ENCODE measurements at places on chromosomes 1 and 21.

GRCh38 chr21:37450445-37450941, 83.9 kb downstream of the DYRK1A start:
- DNase-seq = no peak

DNA sequence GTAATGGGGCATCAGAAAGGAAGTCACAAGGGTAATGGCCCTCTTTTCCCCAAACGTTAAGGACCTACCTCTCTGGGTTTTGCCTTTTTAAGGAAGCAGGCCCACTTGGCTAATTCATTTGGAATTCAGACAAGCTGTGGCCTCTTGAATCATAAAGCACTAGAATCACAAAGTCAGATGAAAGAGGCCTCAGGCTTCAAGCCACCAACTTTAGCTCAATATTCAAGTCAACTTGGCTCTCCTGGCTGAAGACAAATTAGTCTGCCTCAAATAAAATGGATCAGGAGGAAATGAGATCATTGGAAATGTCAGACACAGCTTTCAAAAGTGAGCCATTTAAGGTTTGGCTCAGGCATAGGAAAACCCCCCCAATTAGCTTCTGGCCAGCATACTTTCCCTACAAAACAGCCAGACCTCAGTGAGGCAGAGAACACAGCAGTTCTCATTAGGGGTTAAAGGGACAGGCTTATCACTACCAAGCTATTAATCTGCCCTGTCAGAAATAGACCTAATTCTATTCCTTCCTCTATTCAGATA, 34.3 kb downstream of the SLC35D1 start:
- no peak for DNase-seq

DNA sequence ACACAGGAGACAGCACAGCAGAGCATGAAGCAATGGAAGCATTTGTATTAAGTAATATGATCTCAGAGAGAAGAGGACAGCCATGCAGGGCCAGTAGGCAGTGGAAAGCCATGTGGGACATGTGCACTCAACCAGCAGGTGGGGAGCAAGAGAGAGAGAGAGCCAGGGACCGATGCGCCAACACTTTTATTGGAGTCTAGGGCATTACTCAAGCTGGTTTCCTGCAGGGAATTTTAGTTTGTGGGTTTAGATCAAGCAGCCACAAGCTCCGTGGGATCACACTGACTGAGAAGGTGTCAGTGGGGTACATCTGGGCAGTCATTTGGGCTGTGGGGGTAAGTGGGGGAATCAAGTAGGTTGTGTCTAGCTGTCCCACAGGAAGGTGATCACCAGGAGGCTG, 137.1 kb downstream of the PCBP3 start:
- no peak for DNase-seq

GRCh38 chr1:41558761-41559171, 74.3 kb upstream of the EDN2 start:
- no peak for DNase-seq

DNA sequence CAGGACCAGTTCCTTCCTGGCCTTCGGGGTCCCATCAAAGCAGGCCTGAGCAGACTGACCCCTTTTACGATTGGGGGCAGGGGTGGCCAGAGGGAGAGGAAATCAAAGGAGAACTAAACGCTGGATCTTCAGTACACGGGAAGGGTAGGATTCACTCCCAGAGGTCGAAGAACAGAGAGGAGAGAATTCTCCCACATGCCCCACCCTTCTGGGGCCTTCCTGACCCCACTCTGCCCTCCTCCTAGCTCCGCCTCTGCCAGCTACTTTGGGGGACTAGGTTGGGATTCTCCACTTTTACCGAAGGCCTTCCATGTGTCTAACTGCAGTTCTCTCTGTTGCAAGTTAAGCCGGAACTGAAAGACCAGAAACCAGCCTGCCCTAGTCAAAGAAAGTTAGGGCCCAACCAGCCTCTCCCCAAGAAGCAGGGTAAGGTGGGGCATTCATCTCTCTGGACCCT, 654 bp upstream of the ARHGEF2 start:
- DNase-seq = no peak

- no peak for DNase-seq
Observed at GRCh38 chr21:22421416-22422180, 1423.4 kb downstream of the NCAM2 start.

DNA sequence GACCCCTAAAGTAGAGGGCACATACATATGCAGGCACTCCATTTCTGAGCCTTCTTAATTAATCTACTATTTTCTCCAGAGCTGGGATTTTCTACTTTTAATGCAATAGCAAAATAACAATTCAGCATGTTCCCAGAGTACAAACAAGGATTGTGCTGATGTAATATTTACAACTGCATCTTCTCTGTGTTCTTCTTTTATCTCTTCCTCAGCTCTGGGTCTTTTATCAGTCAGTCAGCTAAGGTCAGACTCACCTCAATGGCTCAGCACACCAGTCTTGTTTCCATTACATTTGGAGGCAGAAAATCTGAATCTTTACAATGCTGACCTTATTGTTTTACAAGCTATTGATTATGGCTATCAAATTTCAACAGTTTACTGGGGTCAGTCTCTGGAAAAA, 323.3 kb upstream of the NR5A2 start:
- DNase-seq = no peak

GRCh38 chr1:119293797-119294196, 74.8 kb upstream of the HAO2 start:
- no peak for DNase-seq

GRCh38 chr1:224622831-224623230, 6.7 kb downstream of the CNIH3 start:
- DNase-seq = no peak

DNA sequence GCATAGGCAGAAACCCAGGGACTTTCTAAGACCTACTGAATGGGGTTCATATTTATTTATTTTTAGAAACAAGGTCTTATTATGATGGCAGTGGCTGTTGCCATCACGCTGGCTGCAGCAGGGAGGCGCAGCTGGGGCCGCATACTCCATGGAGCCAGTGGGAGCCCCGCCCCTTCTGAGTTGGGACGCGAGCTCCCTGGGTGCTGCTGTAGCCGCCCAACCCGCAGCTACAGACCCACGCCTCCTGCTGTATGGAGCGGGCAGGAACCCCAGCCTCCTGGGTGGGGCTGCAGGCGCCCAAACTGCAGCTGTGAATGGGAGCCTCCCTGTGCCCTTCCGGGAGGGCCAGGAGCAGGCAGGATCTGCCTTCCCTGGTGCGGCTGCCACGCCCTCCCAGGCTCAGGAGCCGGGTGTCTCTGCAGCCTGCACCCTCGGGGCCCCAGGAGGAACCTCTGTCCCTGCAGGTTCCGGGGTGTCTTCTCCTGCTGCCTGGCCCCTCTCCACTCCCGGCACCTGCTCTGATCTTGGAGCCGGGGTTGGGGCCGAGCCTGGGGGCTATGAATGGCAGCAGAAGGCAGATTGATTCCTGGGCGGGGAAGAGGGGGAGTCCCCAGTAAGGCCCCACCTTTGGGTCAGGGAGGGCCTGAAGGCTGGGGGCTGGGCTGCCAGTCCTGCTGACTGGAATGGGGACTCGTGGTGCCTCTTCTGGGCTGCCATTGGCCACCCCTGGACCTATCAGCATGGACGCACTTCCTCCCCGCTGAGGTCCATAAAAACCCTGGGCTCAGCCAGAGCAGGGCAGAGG, 66.5 kb upstream of the LRRN2 start:
- DNase-seq = no peak

DNA sequence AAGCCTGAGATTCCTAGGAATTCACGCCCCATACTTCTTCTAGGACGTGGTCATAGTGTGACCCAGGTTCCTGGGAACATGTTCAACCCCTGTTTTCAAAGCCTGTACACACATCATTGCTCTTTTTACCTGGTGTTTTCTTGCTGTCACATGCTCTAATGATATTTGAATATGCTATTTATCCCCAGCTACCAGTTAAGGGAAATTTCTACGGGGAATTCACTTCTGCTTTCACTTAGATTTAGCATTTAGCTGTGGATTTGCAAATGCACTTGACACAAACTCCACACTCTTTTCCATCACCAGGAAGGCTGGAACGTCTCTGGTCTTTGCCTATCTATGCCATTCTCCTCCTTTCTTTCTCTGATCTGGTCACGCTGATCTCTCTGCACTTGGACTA, 11.3 kb upstream of the SAMSN1 start:
- no peak for DNase-seq

- no peak for DNase-seq
Observed at GRCh38 chr1:22281521-22282363, 138.8 kb upstream of the WNT4 start.

DNA sequence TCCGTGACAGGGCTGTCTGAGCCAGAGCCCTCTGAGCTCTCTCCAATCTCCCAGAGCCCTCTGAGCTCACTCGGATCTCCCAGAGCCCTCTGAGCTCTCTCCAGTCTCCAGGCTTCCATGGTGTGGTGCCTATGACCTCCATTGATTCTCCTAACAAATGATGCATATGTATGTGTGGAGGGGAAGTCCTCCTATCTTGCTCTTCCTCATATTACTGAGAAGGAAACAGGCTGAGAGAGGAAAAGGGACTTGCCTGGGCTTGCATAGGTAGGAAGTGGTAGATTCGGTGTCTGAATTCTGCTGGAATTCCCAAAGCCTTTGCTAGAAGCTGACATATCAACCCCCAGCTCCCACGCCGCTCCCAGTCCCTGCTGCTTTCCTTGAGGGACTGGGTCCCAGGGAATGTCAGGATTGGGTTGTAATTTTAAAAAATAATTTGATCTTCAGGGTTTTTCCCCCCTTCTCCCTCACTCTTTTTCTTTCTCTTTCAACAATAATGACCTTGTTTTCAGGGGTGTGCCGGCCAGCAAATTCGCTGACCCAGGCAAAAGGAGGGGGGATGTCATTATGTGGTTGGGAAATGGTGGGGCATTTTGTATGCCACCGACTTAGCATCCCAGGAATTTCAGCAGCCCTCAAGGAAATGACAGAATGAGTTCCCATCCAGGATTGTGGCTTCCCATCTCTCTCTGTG, 42.3 kb upstream of the RUNX3 start:
- DNase-seq = no peak
